ENCODE measurements at places on chromosomes 6 and 20.
A peak's percentile ranks its signal among the peaks of the same experiment; 100 is the strongest.

- DNase-seq, result no peak
Observed at GRCh38 chr6:16623029-16623653, 138.1 kb downstream of the ATXN1 start.

GRCh38 chr6:147022041-147022440 is 182.2 kb upstream of the STXBP5 start:
- no peak for DNase-seq

GRCh38 chr20:30505566-30505965 is 751.9 kb upstream of the DEFB115 start:
- DNase-seq, result no peak

DNA sequence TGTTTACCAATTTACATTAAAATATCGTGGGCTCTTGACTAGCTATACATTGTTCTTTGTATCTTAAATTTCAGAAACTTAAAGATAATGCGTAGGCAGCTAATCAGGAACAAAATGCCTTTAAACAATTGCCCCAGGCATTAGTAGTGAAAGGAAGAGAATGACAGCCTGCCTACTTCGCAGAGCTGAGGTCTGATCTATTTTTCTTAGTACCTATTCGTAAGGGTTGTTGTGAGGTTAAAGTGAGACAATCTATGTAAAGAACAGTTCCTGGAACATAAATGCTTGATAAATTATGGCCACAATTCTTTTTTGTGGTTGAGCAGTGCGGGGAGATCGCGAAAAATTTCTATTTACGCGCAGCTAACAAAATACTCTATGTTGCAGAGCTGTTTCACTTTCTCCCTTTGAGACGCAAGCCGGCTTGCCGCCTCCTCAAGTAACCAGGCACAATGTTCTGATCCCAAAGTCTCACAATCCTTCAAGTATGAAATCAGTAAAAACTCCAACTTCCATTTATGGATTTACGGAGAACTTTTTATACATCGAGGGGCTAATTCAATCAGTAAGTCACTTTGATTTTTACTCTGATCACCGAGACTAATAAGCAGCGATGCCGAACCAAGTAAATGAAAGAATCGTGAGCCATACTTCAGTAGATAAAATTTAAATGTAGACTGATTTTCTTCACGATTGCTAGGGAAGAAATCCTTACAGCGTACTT is 878 bp upstream of the PNRC1 start:
- peak; percentile 31 for DNase-seq

DNA sequence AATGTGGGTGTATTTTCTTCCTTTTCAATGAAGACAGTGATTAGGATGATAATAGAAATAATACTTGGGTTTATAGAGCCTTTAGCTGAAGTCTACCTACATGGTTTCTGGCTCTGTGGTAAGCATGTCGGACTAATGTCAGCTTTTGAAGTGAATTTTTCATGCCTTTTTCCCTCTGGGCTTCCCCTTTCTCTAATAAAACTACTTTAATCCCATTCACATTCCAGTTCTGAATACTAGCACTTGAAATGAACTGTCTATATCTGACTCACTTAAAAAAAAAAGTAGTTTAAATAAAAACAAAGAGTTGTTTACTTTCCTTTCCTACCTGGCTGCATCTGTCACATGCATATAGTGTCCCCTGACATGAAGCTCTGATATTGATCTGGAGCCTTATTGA is 545.9 kb upstream of the FLRT3 start:
- DNase-seq, result no peak

DNA sequence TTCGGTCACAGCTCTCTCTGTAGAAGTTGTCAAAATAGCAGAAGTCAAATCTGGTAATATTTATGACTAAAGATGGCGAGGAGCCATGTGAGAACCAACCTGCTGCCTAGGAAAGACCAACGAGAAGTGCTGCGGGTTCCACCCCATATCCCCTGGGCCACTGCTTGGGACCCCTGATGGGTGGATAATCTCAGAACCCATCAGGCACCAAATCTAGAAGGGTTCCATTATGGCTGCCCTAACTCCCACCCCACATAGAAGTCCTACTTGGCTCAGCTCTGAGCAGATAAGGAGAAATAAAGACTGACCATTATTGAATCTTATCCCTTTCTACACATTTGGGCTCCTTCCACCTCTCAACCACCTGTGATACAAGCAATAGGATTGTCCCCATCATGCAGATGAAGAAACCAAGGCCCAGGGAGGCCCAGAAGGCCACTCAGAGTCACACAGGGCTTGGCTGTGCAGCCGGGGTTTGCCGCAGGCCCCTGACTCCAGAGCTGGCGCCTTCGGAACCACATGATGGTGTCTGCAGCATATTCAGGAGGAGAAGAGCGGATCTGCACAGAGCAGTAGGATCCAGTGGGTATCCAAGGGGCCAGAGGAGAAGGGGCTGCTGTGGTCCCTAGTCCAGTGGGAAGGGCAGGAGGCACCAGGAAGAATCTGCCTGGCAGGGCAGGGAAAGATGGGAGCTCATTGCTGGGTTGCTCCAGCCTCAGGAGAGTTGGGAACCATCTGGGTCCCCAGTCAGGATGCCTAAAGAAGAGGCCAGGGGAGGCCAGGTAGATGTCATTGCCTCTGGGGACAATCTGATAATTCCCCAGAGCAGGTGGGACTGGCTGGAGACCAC is 9.6 kb upstream of the PCMTD2 start:
- no peak for DNase-seq

DNA sequence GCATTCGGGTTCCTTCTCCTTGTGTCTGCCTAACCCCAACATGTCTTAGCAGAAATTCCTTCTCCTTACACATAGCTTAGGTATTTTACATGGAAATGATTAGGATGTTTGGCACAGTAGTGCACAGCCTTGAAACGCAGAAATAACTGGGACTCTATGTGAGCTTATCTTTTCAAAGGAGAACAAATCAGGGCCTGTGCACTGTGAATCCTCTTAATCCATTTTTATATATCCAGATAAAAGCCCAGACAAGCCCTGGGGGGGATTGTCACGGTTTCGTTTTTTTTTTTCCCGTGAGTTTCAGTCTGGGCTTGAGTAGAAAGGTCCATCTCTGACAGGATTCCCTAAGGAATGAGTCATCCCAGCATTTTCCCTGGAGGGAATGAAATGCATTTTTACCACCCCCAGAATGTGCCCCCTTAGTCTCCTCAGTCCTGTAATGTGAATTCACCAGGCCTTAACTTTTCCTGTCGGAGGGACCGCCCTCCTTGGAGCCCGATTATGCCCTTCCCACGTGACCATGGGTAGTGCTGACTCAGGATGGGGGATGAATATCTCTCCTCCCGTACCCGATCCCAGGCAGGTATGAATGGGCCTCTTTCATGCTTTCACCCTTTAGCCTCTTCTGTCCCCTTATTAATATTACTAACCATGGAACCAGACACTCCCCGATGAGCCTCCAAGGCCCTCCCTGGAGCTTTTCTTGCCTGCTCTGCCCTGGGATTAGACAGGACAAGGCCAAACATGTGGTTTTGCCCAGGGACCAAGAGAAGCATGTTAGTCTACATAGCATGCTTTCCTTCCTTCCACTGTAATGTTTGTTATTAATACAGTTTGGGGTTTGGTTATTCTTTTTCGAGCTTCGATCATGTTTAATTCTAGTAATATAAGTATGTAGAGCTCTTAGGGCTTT is 23.9 kb upstream of the NAA20 start:
- DNase-seq, result no peak

DNA sequence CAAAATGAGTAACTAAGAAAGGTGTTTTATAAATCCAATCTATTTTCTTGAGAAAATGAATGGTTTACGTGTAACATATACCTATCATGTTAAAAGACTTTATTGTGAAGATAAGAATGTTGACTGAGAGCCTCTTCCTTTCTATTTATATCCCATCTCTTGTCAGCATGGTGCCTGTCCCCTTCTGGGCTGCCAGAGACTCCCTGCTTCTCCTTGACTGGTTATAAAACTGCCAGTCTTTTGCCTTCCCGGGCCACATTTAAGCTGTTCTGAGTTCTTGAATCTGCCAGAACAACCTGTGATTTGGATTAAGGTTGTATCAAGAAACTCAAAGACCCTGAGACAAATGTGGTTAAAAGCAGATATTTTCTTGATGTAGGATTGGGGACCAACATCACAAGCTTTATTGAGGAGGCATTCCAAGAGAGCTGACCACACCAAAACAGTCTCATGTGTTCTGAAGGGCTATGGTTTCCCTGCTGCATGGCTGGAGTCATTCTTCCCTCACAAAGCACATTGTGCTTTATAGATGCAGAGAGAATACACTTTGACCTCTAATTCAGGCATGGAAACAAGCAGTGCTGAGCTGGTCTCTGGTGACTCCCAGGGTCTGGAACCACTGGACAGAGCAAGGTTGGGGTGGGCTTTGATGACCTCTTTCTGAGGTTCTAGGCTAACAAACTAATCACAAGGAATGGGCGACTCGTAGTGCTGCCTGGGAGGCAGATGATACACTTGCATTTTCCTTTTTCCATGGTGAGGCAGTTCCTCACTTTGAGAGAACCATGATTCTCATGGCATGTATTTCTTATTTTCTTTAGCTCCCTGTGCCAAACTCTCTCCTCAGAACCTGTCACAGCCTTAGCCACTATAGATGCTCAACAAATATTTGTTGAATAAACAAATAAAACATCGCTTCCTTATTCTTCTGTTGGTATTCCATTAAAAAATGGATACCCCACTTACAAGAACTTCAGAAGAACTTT is 205.0 kb upstream of the PREP start:
- no peak for DNase-seq

GRCh38 chr6:54614499-54615195 is 231.9 kb upstream of the FAM83B start:
- DNase-seq, result no peak

- DNase-seq, result peak; percentile 10
Observed at GRCh38 chr6:21278375-21278745, 315.2 kb upstream of the SOX4 start.

GRCh38 chr6:142819603-142820337 is 125.2 kb downstream of the HIVEP2 start:
- no peak for DNase-seq

DNA sequence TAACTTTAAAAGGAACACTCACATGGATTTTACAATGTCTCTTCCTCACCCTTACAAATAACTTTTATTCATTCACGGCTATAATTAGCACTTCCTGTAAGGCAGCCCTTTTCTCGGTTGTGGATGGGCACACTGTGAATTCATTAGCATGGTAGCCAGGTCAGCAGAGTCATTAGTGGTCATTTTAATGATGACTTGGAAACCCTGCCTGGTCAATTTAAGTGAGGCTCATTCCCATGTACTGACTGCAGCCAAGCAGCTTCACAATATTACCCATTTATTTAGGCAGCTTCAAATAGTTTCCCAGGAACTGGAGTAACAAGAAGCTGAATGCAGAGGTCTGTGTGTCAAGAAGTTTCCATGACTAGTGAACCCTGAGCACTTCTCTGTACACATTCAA is 248.8 kb downstream of the KHDC1L start:
- no peak for DNase-seq

GRCh38 chr20:23637282-23638221 is at the start of gene CST3:
TSS of gene CST3 (minus strand) at chr20:23637955. CDS start at chr20:23637862, 93 bp downstream.
- DNase-seq, result peak; percentile 94

- DNase-seq, result no peak
Observed at GRCh38 chr6:39488255-39488879, 165.9 kb upstream of the KCNK16 start.

- no peak for DNase-seq
Observed at GRCh38 chr6:142716097-142716496, 228.9 kb downstream of the HIVEP2 start.

DNA sequence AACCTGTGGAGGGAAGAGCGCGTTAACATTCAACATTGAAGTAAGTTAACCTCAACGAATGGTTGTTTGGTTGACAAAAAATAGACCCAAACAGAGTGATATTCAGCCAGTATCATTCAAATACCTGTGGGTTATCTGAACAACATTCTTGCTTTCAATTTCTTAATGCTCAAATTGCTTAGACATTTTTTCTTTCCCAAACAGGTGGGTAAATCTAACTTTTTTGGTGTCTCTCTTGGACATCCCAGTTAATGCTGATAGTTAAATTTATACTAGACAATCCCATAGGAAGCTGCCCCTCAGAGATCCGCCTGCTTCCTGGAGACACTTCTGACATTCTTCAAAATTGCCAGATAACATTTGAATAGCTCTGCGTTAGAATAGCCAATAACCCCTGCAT is 14.1 kb upstream of the PFDN4 start:
- DNase-seq, result no peak

DNA sequence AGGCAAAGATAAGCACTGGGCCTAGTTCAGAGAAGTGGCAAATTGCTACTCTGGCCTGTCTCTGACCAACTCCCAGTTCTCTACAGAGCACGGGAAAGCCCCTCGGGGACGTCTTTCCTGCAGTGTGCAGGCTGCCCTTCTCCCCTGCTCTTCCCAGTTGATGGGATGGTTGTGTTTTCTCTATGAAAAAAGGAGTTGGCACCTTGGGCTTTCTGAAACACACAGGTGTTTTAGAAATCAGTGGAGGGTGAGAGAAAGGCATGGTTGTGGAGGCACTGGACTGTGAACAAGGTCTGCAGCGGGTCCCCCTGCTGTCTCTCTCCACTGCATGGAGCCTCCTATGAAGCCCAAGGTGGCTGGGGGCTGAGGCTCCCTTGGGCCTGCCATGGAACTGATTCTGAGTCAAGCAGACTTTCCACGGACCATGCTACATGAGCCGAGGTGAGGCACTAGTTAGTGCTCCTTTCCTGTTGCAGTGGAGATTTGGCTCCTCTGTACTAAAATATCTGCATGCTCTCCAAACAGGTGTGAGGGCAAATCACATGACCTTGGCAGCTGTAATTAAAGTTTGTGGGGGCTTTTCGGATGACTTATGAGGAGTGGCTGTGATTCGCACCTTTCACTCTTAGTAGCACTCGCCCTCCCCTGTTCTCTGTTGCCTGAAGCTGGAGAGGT is 16.3 kb downstream of the GTSF1L start:
- DNase-seq, result no peak

- DNase-seq, result no peak
Observed at GRCh38 chr6:123343836-123344235, 292.9 kb downstream of the TRDN start.

DNA sequence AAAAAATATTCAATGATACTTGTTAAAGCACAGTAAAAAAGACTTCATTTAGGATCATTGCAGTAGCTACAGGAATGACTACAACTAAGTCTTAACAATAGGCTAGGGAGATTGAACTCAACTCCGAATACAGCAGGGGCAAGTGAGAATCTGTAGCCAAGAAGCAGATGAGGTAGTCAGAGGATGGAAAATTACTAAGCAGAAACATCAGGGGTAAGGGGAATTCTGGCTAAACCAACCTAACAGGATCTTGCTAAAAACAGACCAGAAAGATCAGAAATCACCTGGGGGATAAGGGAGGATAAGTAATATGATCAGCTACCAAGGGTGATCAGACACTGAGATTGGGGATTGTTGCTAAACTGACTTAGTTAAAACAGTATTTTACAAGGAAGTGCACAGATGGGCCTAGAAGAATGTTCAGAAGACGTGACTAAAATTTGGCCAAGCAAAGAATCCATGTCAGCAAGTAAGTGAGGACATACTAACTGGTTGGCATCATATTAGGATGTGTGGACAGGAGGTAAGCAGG is 217.5 kb downstream of the TENT5A start:
- no peak for DNase-seq

GRCh38 chr6:99344289-99344688 is 5.2 kb downstream of the FAXC start:
- DNase-seq, result no peak

GRCh38 chr6:139112146-139112545 is 22.7 kb upstream of the HECA start:
- DNase-seq, result no peak

GRCh38 chr6:49072885-49073620 is 390.0 kb downstream of the MMUT start:
- no peak for DNase-seq

All from heart right ventricle (tissue), 16 donors.